ENCODE measurements at places on chromosomes 4 and X. TPM values are rescaled to one million over a fixed set of nuclear protein-coding genes. Genes with fewer than 3 reads are reported as not detected.

DNA sequence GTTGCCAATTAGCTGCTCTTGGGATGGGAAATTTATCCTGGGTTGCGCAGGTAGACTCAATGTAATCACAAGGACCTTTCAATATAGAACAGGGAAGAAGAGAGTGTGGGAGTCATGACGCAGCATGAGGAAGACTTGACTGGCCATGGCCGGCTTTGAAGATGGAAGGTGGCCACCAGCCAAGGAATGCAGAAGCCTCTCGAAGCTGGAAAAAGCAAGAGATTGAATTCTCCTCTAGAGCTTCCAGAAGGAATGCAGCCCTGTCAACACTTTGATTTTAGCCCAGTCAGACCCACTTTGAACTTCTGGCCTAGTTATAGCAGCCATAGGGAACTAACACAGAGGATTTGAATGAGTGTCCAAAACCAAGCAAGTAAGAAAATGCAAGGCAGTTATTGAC lies 14.7 kb upstream of the SH3KBP1 start:
- DNase-seq, result no peak

DNA sequence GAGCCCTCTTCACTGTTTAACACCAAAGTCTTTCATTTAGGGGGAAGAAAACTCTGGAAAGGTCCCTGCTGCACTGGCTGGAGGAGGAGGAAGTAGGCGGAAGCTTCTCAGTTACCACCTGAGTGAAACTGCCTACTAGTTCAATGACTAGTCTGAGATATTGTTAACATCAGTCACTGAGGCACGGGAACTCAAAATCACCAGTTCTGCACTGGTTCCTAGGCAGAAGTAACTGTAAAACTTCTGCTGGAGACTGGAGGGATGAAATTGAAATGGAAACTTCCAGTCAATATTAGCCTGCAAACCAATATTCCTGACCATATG lies 178.3 kb downstream of the SNCA start:
- DNase-seq, result no peak

DNA sequence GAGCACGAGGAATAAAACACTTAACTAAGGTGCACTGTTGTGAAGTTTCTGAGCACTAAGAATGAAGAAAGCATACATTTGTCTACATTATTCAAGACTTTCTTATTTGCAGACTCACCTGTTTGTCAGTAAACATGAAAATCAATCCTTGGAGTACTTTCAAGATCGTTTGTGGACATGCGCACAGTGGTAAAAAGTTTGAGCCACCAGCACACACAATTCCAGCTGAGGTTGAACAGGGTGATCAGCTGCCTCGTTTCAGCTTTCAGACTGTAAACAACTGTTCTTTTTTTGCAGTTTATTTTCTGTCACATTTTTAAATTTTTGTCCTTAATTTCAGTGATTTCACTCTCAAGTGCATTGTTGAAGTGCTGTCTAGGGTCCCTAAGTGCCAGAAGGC lies 143.8 kb upstream of the VCX2 start:
- DNase-seq, result no peak

DNA sequence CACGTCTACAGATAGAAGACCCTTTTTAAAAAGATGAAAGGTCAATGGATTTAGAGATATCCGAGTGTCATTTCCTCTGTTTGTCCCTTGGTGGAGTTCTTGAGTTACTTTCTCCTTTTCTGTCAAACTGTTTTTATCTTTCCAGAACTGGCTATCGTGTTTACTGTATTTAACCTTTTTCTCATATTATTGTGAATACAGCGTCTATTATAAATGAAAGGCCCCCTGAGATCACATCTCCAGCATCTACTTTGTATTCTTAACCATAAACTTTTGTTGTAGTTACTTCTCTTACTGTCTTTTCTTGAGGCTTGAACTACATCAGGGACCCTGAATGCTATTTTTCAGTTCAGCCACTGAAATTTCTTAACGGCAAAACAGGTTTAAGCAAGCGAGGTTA lies 4.0 kb upstream of the PCDH7 start:
- no peak for DNase-seq

Gene IDH3G
- total RNA-seq, result 60.3 TPM

Gene IBSP
- total RNA-seq, result not detected

Gene USP17L20
- total RNA-seq, result not detected

DNA sequence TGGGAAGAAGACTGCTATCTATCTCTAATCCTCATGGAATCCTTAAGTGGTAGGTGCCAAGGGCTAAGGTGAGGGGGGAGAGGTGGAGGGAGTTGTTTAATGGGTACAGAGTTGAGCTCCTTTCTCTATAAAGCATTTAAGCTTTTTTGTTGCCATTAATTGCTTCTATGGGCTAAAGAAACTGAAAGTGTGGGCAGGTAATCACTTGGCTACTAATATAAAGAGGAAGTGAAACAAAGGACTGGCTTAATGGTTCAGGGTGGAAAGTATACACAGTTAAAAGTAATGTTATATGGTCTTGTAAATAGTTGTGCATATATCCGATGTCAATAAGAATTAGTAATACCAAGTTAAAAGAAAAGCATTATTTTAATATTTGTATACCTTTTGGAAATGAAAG lies 83.9 kb downstream of the POLA1 start:
- no peak for DNase-seq

GRCh38 chr4:101669138-101669831 lies 121.2 kb upstream of the BANK1 start:
- DNase-seq, result no peak

DNA sequence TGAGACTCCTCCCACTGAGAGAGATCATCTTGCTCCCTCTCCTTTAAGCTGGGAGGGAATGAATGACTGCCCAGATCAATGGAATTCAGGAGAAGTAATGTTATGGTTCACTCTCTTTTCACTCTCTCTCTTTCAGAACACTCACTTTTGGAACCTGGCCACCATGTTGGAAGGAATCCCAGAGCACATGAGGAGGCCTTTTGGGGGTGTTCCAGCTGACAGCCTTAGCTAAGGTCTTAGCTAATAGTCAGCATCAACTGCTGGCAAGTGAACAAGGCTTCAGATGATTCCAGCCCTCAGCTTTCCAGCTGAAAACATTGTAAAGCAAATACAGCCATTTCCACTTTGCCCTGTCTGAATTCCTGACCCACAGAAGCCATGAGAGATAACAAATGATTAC lies 124.0 kb upstream of the CLNK start:
- no peak for DNase-seq

GRCh38 chr4:43855283-43855682 lies 593.3 kb downstream of the KCTD8 start:
- no peak for DNase-seq

Gene CDS1
- not detected for total RNA-seq

DNA sequence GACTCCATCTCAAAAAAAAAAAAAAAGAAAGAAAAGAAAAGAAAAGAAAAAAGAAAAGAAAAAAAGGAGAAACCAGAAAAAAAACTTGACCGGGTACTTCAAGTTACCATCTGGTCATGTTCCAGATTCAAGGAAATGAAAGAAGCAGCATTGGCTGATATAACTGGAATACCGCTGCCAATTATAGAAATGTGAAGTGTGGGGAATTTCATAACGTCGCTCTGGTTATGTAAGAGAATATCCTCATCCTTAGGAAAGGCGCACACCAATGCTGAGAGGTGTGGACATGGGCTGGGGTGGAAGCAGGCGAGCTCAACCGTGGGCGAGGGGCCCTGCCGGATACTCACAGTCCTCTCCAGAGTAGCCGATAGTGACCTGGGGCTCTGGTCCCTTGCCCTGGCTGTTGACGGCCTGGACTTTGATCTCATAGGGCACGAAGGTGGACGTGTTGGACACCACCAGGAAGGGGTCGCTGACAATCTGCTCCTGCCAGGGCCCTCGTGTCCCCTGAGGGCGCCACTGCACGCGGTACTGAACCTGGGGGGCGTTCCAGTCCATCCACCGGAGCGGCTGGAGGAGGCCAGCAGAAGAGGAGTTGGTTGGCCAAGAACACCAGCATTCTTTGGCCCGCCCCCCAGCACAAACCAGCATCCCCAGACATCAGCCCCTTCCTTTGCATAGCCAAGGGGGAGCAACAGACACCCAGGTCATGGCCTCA lies 19.5 kb downstream of the L1CAM start:
- no peak for DNase-seq

Gene ENPEP
- total RNA-seq, result not detected

GRCh38 chr4:114479595-114479994 lies 119.0 kb upstream of the UGT8 start:
- DNase-seq, result no peak

Gene WDR1
- 348 TPM for total RNA-seq

Gene DCUN1D4
- 23.9 TPM for total RNA-seq

DNA sequence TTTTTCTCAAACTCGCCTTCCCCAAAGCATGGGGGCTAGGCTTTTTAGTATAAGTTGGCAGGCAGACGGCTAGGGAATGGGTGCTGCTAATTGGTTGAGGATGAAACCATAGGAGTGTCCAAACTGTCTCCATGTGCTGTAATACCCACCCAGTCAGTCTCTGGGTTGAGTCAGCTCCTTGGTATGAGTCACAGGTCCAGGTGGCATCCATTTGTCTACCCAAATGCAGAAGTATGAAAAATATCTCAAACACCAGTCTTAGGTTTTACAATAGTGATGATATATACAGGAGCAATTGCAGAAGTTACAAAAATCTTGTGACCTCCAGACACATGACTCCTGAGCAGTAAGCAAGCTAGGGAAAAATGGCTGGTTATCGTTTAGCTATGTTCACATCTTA lies 27.4 kb upstream of the CCSER1 start:
- no peak for DNase-seq

Gene ACE2
- total RNA-seq, result not detected

Gene CXCL5
- total RNA-seq, result not detected

Gene P2RY4
- 0.44 TPM for total RNA-seq

Gene NDST4
- total RNA-seq, result not detected

- no peak for DNase-seq
Measured at GRCh38 chr4:184980261-184980660, 38.0 kb upstream of the HELT start.

GRCh38 chr4:28948501-28948900 lies 1771.7 kb upstream of the PCDH7 start:
- no peak for DNase-seq

Gene NPY2R
- total RNA-seq, result not detected

Gene SPANXN3
- total RNA-seq, result not detected

DNA sequence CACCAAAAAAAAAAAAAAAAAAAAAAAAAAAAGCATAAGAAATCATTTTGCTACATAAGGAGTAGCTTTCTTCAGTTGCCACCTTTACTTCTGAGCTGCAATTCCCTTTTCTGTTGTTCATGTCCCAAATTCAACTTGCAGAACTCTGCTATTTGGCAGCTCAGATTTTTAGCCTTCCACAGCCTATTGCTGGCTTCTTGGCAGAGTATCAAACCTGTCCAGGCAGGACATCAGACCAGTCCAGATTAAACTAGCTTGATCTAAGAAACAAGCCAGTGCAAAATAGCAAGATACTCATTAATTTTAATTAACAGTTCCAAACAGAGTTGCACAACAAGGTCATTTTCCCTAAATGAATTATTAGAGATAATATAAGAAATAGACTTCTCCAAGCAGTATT lies 123.6 kb upstream of the NR3C2 start:
- no peak for DNase-seq

Gene ATG4A
- total RNA-seq, result 8.1 TPM

DNA sequence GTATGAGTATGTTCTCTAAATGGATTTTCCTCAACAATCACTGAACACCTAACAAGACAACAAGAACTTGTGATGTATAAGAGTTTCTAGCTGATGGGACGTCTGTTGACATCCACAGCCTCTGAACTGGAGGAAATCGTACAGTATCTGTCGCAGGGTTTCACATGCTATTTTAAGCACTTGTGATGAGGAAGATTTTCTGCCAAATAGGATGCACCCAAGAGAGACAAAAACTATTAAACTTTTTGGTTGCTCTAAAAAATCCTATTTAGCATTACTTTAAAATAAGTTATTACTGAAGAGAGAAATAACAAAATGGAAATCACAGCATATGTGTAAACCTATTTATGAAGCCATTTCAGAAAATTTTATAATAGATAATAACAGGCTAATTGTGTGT lies 356.1 kb upstream of the SLC7A11 start:
- no peak for DNase-seq

DNA sequence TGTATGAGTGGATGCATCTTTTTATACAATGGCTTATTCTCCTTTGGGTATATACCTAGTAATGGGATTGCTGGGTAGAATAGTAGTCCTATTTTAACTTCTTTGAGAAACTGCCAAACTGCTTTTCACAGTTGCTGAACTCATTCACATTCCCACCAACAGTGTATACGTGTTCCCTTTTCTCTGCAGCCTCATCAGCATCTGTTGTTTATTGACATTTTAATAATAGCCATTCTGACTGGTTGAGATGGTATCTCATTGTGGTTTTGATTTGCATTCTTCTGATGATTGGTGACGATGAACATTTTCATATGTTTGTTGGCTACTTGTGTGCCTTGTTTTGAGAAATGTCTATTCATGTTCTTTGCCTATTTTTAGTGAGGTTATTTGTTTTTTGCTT lies 687.0 kb upstream of the EPHA5 start:
- no peak for DNase-seq

- no peak for DNase-seq
Measured at GRCh38 chrX:31213941-31214340, 142.1 kb upstream of the FTHL17 start.

- no peak for DNase-seq
Measured at GRCh38 chrX:45134315-45134731, 66.4 kb downstream of the DIPK2B start.

Gene MAGEB17
- total RNA-seq, result not detected

DNA sequence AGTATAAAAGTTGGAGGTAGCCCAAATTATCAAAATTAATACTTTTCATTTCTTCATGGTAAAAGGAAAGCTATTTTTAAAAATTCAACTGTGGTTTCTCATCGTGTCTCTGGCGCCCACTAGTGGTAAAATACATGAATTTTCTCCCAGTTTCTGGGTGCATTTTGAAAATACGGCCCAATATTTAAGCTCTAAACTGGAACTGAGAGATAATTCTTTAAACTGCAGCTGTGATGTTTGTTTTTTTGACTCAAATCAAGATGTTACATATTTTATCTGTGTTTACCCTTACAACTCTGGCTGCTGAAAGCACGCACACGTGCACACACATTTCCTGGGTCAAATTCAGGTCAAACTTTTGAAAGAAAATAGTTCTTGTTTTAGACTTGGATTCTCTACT lies 123.9 kb upstream of the ACSL4 start:
- DNase-seq, result no peak

DNA sequence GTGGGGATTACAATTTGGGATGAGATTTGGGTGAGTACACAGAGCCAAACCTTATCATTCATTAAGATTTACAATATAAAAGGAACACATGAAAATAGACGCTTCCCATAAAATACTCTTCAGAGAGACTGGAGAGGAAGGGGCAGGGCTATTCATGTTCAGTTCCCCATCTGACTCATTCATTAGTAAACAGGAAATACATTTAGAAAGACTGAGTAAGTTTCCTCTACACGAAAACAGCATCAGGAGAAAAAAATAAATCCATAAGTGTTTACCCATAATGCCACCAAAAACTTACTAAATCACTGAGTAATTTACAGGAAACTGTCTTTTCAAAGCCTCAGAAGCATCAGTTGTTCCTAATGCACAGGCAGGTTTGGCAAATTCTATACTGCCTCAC lies 255.4 kb upstream of the CXorf51A start:
- no peak for DNase-seq

- no peak for DNase-seq
Measured at GRCh38 chrX:1011691-1012283, 200.7 kb downstream of the CRLF2 start.
